ENCODE measurements at places on chromosomes 11 and 22.

- DNase-seq, result peak; percentile 92
Measured at GRCh38 chr22:37904572-37905533, 1.2 kb upstream of the MICALL1 start.

- DNase-seq, result no peak
Measured at GRCh38 chr22:19576460-19577421, 52.5 kb upstream of the CLDN5 start.

GRCh38 chr22:44366372-44367300 lies 53.9 kb upstream of the SHISAL1 start:
- DNase-seq, result no peak

GRCh38 chr11:66080055-66080817 lies 10.2 kb downstream of the PACS1 start:
- DNase-seq, result peak; percentile 84

DNA sequence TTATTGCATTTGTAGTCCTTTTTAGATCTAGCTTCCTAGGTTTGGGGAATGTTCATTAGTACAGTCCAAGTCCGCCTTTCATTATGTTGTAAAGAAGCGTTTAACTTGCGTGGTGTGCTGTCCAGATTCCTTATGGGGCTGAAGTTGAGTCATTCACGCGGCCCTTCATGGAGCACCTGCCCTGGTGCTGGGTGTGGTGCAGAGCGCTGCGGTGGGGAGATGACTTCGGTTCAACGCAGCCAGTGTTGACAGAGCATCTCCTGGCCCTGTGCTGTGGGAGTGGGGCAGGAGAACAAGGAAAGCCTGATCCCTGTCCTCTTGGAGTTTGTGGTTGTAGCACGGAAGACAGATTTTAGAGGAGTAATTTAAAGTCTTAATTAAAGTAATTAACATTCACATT lies 152.0 kb downstream of the TBC1D22A start:
- no peak for DNase-seq

DNA sequence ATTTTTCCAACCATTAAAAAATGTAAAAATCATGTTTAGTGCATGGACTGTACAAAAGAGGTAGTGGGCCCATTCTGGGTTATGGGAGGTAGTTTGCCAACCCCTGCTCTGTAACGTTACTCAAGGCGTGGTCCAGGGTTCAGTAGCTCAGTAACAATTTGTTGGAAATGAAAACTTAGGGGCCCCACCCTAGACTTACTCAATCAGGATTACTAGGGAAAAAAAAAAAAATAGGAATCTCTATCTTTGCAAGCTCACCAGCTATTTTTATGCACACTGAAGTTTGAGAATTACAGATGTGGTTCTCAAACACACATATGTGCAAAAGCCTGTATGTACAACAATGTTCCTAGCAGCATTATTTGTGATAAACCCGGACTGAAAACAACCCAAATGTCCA lies 17.3 kb upstream of the LMO2 start:
- no peak for DNase-seq

- DNase-seq, result no peak
Measured at GRCh38 chr11:2122222-2122906, 16.8 kb downstream of the IGF2 start.

GRCh38 chr22:46959369-46959768 lies 196.9 kb downstream of the TBC1D22A start:
- no peak for DNase-seq

GRCh38 chr22:32584650-32585049 lies 110.0 kb downstream of the FBXO7 start:
- DNase-seq, result no peak

DNA sequence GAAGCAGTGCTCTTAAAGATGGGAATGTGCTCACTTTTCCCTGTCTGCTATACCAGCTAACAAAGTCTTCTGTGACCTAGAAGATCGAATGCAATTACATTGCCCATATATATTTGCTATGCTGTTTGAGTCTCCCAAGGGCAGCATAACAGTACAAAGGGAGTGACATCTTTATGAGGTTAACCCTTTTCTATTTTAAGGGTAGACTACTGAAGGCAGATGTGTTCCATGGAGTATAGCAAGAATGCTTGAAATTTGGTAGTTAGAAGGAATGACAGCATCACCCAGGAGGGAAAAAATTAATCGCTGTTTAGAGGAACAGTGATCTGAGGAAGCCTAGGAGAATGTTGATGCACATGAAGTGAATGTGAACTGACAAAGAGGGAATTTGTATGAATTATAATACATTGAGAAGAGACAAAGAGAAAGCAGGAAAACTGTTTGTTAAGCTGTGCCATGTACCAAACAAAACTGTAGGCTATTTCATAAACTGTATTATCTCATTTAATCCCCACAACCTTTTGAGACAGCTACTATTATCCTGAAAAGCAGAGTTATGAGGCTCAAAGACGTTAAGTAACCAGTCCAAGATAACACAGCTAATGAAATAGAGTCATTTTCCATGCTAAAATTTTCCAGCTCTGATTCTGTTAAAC lies 13.0 kb downstream of the MAML2 start:
- DNase-seq, result no peak

DNA sequence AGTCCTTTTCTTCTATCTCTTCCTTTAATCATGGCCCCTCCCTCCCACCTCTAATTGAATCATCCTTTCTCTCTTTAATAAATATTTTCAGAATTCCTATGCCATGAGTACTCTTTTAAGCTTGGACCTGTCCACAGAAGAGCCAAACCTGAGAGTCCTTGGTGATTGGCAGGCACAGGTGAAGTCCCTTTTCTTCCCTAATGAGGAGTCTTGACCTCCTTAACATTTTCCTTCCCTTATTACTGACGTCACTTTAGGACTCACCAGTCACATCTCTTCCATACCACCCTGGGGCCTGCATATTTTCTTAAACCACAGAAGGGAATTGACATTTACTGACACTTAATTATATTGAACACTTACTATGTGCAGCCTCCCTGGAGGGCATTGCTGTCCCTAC lies 41.0 kb upstream of the RASSF10 start:
- DNase-seq, result no peak

DNA sequence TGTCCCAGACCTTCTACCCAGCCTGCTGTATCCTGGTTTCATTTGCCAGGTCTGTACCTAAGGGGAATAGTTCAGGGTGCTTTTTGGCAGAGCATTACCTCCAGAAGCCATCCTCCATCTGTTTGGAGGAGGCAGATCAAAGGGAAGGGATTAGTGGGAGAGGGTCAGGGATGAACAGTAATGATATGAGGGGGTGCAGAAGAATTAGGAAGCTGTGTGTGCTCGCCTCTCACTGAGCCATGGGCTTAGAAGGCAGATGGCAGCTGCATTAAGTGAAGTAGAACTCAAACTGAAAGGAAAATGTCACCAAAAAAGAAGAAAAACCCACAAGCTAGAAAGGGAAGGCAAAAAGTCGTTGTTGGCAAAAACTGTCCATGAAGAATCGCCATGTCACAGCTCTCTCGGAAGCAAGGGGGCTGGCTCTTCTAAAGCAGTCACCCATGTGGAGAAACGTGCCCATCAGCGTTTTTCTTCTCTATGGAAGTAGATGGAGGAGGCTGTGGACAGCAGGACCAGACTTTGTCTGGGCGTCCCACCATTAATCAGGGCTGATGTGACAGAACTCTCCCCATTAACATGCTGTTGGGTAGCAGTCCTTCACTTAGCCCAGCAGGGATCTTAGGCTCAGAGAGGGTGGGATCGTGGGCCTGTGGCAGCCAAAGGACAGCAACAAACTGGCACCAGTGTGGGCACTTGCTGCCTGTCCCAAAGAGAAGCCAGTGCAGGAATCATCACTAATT lies 46.8 kb downstream of the CEP164 start:
- no peak for DNase-seq

- DNase-seq, result no peak
Measured at GRCh38 chr11:61837411-61838005, 9.4 kb downstream of the FADS2 start.

GRCh38 chr11:45885274-45885920 lies at the start of gene MAPK8IP1:
MAPK8IP1 (plus strand) TSS chr11:45885651; CDS start chr11:45885821, 170 bp downstream.
- DNase-seq, result no peak
